Stimulated activated CD8-positive, alpha-beta memory T cell treated with anti-CD3 and anti-CD28 coated beads, Interleukin-2, amount 100 ng/mL, for 1 hour (primary cell): ENCODE measurements at places on chromosomes 16 and 17.

GRCh38 chr17:43584666-43585102 lies 38.5 kb upstream of the ETV4 start:
- no peak for DNase-seq

DNA sequence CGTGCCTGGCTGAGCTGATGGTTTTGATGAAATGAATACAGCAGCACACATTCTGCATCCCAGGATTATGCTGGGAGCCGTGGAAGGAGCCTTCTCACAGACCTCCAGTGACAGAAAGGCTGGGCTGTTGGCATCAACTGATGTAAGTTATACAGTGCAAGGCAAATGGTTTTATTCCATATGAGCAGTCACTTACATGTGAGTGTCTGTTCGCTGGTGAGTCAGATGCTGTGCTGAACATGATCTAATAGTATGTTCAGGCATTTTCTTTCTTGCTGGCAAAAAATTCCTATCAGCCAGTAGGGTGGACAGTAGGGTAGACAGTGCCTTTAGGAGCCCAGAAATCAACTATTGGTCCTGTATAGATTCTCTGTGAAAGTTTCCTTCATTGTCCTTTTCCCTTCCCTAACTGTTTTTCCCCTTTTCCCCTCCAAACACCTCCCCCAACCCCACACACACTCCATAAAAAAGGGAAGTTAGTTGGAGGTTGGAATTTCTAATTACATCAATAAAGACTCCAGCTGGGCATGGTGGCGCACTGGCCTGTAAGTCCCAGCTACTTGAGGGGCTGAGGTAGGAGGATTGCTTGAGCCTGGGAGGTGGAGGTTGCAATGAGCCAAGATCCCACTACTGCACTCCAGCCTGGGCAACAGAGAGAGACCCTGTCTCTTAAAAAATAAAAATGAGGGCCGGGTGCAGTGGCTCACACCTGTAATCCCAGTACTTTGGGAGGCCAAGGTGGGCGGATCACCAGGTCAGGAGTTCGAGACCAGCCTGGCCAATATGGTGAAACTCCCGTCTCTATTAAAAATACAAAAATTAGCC lies 36.2 kb downstream of the LDHD start:
- DNase-seq: no peak

DNA sequence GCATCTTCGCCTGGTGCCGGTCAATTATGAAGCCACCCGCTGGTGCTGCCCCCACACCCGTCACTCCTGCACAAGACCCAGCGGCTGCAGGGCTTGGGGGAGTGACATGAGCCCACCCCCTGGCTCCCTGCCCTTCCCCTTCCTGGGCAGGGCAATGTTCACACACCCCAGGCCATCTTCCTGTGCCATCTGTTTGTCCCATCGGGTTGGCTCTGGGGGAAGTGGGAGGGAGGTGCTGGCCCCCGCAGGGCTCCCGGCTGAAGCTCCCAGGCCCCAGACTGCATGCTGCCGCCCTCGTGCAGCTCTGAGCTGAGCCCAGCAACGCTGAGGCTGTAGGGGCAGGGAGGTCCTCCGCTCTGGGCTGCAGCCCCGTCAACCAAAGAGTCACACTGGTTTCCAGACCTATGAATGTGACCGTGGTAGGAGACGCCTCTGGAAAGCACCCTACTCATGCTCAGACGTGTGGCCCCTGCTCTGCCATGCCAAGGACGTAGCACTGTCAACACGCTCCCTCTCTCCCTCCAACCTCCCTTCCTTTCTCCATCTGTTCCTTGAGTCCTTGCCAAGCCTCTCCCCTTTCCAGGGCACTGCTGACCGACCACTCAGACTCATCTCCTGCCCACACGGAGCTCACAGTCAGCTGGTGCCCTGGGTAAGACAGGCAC lies 140.4 kb downstream of the ENGASE start:
- no peak for DNase-seq

GRCh38 chr16:54519161-54519695 lies 232.6 kb upstream of the IRX3 start:
- DNase-seq: no peak

DNA sequence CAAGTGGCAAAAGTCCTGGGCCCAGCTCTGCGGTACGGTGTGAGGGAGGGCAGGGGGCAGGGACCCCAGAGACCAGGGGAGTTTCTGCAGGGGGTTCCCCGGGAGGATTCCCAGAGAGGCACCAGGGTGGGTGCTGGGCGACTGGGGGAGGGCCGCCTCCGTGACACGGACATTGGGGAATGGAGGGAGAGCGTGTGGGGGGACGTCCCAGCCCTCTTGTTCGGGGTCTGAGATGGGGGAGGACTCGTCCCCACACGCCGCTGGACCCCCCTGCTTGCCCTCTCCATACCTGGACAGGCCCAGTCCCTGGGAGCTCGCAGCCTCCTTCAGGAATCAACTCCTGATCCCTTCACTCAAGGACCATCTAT lies 26.3 kb upstream of the C1QTNF8 start:
- DNase-seq: no peak

DNA sequence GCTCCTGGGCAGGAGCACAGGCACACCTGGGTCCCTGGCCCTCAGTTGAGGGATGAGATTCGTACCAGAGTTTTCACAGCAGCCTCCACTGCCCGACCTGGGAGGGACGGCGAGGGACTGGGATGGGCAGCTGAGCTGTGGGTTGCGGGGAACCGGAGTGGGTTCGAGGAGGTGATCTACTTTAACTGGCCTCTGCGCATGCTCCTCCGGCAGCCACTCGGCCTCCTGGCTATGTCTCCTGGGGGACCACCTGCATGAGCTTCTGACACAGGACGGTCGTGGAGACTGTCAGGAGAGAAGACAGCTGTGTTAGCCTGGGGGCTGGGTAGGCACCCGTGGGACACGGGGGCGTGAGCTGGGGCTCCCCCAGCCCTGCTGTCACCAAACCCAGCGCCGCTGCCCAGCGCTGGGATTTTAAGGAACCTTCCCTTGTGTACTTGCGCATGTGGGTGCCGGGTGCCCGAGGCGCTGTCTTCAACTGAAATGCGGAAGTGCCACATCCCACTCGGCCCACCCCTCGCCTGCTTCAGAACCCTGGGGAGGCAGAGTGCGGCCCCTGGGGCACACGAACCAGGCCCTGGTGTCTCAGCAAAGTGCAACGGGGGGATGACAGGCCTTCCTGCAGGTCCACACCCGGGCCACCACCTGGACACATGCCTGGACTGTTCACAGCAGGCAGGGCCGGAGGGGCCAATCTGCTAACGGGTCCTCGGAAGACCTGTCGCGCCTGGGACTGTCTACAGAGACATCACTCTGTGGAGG lies 36.4 kb downstream of the SLC7A5 start:
- no peak for DNase-seq

- no peak for DNase-seq
Measured at GRCh38 chr17:22454070-22454999, 762.0 kb downstream of the KCNJ18 start.

DNA sequence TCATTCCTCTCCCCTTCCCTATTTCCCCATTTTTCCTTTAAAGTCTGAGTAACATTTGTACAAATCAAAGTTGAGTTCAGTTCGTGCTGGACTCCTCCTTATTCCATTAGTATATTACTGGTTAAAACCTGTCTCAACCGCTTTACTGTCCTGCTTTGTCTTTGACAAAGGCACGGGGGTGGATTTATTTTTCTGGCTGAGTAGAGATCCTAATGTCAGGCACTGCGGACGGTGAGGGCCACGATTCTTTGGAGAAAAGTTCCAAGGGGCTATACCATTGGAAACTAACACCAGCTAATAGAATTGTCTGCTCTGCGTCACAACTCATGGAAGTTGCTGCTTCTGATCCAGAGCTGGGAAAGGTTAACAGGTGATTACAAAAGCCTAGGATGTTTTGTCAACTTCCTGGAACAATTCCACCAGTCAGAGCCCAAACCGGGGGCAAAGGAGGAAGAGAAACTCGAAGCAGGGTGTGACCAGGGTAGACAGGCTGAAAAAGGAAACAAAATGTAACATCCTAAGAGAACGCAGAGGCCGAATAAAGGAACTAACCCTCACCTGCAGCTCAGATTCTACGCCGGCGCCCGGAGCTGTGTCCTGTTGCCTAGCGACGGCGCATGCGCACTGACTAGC lies 12.4 kb downstream of the TAT start:
- no peak for DNase-seq

GRCh38 chr17:8320990-8321389 lies 10.9 kb downstream of the ARHGEF15 start:
- no peak for DNase-seq

DNA sequence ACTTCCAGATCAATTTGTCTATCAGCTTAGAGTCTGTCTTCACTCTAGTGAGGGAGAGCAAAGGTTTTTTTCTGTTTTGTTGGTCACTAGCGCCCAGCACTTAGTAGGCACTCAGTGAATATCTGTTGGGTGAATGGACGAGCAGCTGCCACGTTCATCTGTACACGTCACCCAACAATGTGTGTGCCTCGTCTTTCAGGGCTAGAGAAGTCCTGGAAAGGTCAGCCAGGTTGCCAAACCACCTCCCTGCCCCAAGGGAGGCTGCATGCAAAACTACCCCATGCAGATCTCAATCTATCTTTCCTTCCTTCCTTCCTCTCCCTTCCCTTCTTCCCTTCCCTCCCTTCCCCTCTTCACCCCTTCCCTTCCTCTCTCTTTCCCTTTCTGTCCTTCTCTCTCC lies 340.9 kb downstream of the SOX9 start:
- DNase-seq: no peak

GRCh38 chr17:1908699-1909309 lies 79.0 kb downstream of the RPA1 start:
- DNase-seq: no peak

- no peak for DNase-seq
Measured at GRCh38 chr16:8998108-8998507, 34.4 kb upstream of the USP7 start.

- DNase-seq: no peak
Measured at GRCh38 chr16:67865318-67865717, 7.5 kb upstream of the EDC4 start.

- DNase-seq: no peak
Measured at GRCh38 chr16:71524566-71525553, 1.4 kb upstream of the CHST4 start.

DNA sequence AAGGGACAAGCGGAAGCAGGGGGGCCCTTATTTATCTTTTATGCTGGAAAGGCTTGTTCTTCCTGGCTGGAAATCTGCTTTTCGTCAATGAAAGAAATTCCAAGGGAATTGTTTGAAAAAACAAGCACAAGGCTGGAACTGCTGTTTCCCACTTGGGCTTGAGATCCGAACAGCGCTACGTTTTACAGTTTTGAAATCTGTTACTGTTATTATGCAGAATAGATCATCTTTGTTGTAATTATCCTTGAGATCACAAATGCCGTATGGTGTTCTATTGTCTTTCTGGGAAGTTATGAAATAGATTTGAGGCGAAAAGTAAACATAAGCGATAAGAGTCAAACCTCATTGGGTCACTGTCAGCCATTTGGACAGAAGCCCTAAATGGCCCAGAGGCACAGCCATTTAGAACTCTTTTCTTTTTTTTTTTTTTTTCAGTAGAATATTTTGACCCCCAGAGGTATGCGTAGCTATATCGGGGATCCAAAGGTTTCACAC lies 223.3 kb downstream of the IRX3 start:
- no peak for DNase-seq

DNA sequence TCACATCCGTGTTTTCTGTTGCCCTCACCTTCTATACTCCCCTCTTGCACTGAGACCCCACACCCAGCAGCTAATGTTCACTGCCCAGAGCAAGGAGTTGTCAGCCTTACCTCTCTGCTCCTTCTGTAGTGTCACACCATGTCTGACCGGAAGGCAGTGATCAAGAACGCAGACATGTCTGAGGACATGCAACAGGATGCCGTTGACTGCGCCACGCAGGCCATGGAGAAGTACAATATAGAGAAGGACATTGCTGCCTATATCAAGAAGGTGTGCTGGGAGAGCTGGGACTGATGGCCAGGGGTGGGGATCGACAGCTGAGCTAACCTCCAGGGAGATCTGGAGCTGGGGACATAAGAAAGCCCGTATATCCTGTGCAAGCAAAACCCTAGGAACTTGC lies 3.7 kb downstream of the DYNLL2 start:
- no peak for DNase-seq

- no peak for DNase-seq
Measured at GRCh38 chr16:68369697-68370580, 59.1 kb downstream of the PRMT7 start.

DNA sequence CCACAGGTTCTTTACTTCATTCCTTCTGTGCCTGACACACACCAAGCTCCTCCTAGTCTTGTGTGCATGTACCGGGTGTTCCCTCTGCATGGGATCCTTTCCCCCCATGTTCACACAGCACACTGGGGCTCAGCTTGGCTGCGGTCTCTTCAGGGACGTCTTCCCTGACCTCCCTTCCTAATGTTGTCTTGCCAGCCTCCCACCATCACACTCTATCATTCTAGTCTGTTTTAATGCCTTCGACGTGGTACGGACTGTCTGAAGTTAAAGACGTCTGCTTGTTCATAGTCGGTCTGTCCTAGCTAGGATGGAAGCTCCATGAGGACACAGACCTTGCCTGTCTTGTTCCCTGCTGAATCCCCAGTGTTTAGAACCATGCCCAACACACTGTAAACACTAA lies 60.1 kb downstream of the USP31 start:
- DNase-seq: no peak

DNA sequence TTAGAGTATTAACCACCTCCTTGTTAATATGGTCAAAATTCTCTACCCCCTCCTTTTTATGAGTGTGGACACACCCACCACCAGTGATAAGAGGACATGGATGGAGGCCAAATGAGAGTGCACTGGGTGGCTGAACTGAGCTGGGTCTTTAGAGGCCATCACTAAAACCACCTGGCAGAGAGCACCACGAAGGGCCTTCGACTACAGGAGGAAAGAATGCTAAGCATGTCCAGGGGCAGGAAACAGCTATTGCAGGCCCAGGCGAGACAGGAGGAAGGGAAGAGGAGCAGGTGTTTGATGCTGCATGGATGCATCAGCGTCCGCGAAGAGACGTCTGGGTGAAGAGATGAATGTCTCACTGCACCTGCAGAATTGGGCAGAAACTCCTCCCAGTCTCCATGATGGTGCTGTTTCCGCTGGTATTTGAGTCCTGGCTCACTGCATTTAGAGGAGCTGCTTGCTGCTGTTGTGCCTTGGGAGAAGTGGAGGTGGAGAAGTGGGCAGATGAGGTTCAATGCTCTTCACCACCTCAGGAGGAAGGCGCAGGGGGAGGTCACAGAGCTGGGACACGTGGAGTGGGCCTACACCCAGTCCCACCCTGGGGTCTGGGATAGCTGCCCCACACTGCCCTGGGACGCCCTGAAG lies 33.2 kb downstream of the SPHK1 start:
- DNase-seq: no peak

GRCh38 chr17:63692195-63692816 lies 7.6 kb downstream of the LIMD2 start:
- DNase-seq: no peak

GRCh38 chr17:151886-152859 lies 14.8 kb downstream of the SCGB1C2 start:
- no peak for DNase-seq
